Uterus (tissue), 4 donors: ENCODE measurements at places on chromosomes 6 and 20. TPM values are rescaled to one million over a fixed set of nuclear protein-coding genes. Genes with fewer than 3 reads are reported as not detected.
A peak's percentile ranks its signal among the peaks of the same experiment; 100 is the strongest.

SEL1L2 gene
- 3.8 TPM for total RNA-seq

GRCh38 chr20:41172296-41173140 lies 35.2 kb downstream of the PLCG1 start:
- peak overlapping the region; percentile 71 for H3K27ac ChIP-seq
- no peaks in the 10 kb centered on the region for H3K36me3 ChIP-seq
- H3K27me3 ChIP-seq = no peaks in the 10 kb centered on the region
- no peak overlapping the region for H3K4me3 ChIP-seq
- H3K4me1 ChIP-seq = peaks cover 6% of the 10 kb centered on the region
- DNase-seq = peak; percentile 31

SNAP25 gene
- total RNA-seq = 5.3 TPM

- no peak overlapping the region for H3K4me3 ChIP-seq
- H3K27ac ChIP-seq = peak overlapping the region; percentile 64
- H3K27me3 ChIP-seq = no peaks in the 10 kb centered on the region
- H3K4me1 ChIP-seq = peaks cover 5% of the 10 kb centered on the region
- peak; percentile 53 for DNase-seq
Observed at GRCh38 chr6:14841901-14842421, 403.9 kb upstream of the JARID2 start.

GATA5 gene
- total RNA-seq = 3.5 TPM

GRCh38 chr20:61161726-61162390 lies 90.2 kb upstream of the CDH4 start:
- no peaks in the 10 kb centered on the region for H3K4me1 ChIP-seq
- no peaks in the 10 kb centered on the region for H3K27me3 ChIP-seq
- H3K36me3 ChIP-seq = no peaks in the 10 kb centered on the region

DNA sequence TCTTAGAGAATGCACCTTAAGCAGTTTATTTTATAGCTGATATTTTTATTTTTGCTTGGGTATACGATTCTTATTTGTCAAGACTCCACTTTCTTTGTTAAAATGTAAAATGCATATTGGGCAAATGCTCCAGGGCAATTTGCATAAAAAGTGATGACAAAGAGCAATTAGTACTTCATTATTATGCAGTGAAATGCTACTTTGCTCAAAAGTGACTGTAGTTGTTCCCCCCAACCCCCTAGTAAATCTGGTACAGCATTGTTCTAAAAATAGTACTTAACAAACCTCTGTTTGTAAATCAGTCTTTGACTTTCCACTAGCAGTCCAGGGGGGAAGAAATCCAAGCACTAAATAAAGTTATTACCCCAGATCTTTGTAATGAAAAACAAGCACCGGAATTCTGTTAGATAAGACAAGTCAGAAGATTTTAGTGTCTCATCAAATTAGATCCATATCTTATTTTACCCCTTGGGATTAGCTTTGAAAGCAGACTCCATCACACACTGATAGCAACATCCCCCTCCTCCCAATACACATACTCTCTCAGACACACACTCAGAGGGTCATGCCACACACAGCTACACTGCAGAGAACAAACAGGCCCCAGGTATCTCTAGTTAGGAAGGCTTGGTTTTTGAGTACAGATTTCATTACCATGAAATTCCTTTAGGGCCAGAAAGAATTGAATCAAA lies 32.9 kb upstream of the BACH2 start:
- no peaks in the 10 kb centered on the region for H3K4me1 ChIP-seq
- no peak overlapping the region for H3K4me3 ChIP-seq
- no peaks in the 10 kb centered on the region for H3K27me3 ChIP-seq
- DNase-seq = no peak
- peak overlapping the region; percentile 12 for H3K27ac ChIP-seq

FUT9 gene
- not detected for total RNA-seq

DNA sequence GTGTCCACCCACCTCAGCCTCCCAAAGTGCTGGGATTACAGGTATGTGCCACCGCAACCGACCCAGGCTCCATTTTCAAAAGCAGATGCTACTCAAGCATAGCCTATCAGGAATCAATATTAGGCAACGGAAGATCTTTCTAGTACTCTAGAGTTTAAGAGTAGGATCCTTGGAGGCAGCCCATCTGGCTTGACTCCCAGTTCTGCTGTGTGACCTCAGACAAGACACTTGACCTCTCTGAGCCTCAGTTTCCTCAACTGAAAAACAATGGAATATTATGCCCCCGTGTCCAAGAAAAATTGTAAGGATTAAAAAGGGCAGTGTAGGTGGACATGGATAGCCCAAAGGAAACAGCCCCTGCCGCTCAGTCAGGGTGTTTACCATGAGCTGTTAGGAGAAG lies 14.5 kb downstream of the ADA start:
- H3K4me3 ChIP-seq = no peak overlapping the region
- no peaks in the 10 kb centered on the region for H3K36me3 ChIP-seq

DNA sequence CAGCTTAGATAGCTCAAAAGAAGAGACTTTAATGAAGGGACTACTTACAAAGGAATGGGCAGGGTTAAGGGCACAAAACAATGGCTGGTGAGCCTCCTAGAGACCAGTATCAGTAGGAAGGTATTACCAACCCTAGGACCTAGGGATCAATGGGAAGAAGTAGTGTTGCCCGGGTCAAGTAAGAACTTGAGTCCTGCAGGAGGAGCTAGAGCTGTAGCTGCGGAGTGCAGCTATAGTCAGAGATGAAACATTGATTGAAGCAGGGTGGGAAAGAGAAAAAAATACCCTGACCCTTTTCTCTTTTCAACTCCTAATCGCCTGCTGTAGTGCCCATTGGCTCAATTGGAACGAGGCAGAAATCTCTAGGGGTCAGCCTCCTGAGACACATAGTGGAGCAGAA lies 144.0 kb downstream of the FLRT3 start:
- H3K27me3 ChIP-seq = no peaks in the 10 kb centered on the region
- no peak overlapping the region for H3K27ac ChIP-seq
- no peak for DNase-seq
- H3K4me3 ChIP-seq = no peak overlapping the region

GUCA1A gene
- not detected for total RNA-seq

GRCh38 chr20:25246182-25246999 lies 1.5 kb upstream of the PYGB start:
- DNase-seq = no peak
- no peak overlapping the region for H3K27ac ChIP-seq
- H3K27me3 ChIP-seq = no peaks in the 10 kb centered on the region
- H3K4me1 ChIP-seq = peaks cover 16% of the 10 kb centered on the region

- no peaks in the 10 kb centered on the region for H3K36me3 ChIP-seq
- no peaks in the 10 kb centered on the region for H3K27me3 ChIP-seq
- no peak overlapping the region for H3K4me3 ChIP-seq
- H3K27ac ChIP-seq = no peak overlapping the region
Observed at GRCh38 chr6:14984519-14984853, 261.4 kb upstream of the JARID2 start.

PTPN1 gene
- 23.6 TPM for total RNA-seq

GRCh38 chr6:34339432-34339831 lies 53.0 kb downstream of the NUDT3 start:
- no peaks in the 10 kb centered on the region for H3K27me3 ChIP-seq
- H3K4me3 ChIP-seq = no peak overlapping the region
- DNase-seq = no peak
- no peaks in the 10 kb centered on the region for H3K36me3 ChIP-seq
- peaks cover 11% of the 10 kb centered on the region for H3K4me1 ChIP-seq

- no peaks in the 10 kb centered on the region for H3K36me3 ChIP-seq
- H3K27me3 ChIP-seq = no peaks in the 10 kb centered on the region
- DNase-seq = no peak
Observed at GRCh38 chr20:13297147-13297899, 76.2 kb downstream of the ISM1 start.

DNA sequence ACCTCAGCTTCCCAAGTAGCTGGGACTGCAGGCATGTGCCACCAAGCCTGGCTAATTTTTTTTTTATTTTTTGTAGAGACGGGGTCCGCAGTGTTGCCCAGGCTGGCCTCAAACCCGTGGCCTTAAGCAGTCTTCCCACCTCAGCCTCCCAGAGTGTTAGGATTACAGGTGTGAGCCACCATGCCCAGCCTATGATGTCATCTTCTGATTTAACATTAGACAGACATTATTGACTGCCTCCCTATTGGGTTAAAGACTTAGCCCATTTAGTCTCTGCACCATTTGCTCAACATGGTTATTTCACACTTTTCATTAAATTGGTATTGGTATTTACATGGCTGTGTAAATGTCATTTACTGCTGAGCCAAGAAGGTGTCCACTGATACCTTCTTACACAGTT lies 46.1 kb downstream of the DEK start:
- no peak overlapping the region for H3K27ac ChIP-seq
- H3K27me3 ChIP-seq = no peaks in the 10 kb centered on the region
- H3K4me3 ChIP-seq = no peak overlapping the region
- H3K4me1 ChIP-seq = no peaks in the 10 kb centered on the region
- DNase-seq = no peak

GRCh38 chr6:15317934-15318902 lies 72.3 kb downstream of the JARID2 start:
- no peak overlapping the region for H3K27ac ChIP-seq
- H3K4me1 ChIP-seq = no peaks in the 10 kb centered on the region
- no peak for DNase-seq
- H3K36me3 ChIP-seq = no peaks in the 10 kb centered on the region
- H3K27me3 ChIP-seq = no peaks in the 10 kb centered on the region

KIF13A gene
- total RNA-seq = 66.9 TPM

SYCP2 gene
- 6.2 TPM for total RNA-seq

WFDC10A gene
- not detected for total RNA-seq

DNA sequence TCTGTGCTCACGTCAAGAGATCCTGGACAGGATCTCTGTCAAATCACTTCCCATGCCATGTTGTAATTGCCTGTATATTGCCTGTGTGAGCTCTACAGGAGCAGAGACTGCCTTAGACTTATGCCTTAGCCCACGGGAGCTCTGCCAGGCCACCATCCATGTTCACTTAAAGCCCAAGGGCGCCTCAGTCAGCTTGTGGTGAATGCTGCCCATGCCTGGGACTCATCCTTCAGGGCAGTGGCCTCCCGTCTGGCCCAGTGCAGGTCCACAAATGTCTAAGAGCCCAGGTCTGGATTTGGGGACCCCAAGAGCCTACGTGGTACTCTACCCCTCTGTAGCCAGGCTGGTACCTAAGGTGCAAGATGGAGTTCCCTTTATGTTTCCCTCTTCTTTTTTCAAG lies 22.4 kb upstream of the BPIFA2 start:
- H3K27ac ChIP-seq = no peak overlapping the region
- no peak overlapping the region for H3K4me3 ChIP-seq
- no peaks in the 10 kb centered on the region for H3K4me1 ChIP-seq
- H3K36me3 ChIP-seq = no peaks in the 10 kb centered on the region
- DNase-seq = no peak

DNA sequence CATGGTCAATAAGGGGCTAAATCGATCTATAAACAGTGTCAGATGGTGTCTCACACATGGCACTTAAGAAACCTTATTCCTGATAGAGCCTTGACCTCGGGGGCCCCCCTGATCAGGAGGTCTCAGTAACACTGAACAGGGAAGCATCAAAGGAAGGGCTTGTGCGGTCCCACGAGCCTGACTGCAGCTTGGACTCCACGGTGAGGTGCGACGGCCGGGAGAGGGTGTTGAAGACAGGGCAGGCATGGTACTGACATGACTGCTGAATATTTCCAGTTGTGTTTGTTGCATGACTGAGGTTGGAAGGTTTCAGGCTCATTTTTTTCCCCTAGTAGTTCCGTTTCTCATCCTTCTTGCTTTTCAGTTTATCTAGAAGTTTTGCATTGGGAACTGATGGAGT lies 107.1 kb upstream of the JAG1 start:
- no peaks in the 10 kb centered on the region for H3K4me1 ChIP-seq
- DNase-seq = no peak
- H3K4me3 ChIP-seq = no peak overlapping the region
- no peaks in the 10 kb centered on the region for H3K27me3 ChIP-seq
- H3K27ac ChIP-seq = no peak overlapping the region

DNA sequence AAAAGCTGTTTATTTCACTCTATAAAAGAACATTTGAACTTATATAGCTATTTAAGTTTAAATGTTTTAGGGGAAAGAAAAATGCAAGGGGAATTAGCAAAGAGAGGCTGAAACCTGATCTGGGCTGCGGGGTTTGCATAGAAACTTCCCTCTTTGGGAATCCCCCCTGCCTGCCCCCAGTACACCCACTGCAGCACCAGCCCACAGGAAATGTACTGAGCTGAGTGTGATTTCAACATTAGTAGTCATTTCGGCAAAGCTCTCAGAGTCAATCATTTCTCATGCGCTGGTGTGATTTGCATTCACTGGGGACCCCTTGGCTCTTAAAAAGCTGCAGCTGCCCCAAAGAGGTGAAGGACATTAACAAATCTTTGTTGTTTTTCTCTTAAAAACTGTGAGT lies 859.4 kb downstream of the MAFB start:
- H3K4me3 ChIP-seq = no peak overlapping the region
- no peaks in the 10 kb centered on the region for H3K36me3 ChIP-seq
- DNase-seq = no peak
- H3K4me1 ChIP-seq = no peaks in the 10 kb centered on the region

GRCh38 chr6:145548933-145549648 lies 186.2 kb downstream of the EPM2A start:
- no peaks in the 10 kb centered on the region for H3K4me1 ChIP-seq
- no peaks in the 10 kb centered on the region for H3K27me3 ChIP-seq
- no peak overlapping the region for H3K27ac ChIP-seq
- DNase-seq = no peak
- no peak overlapping the region for H3K4me3 ChIP-seq

DNA sequence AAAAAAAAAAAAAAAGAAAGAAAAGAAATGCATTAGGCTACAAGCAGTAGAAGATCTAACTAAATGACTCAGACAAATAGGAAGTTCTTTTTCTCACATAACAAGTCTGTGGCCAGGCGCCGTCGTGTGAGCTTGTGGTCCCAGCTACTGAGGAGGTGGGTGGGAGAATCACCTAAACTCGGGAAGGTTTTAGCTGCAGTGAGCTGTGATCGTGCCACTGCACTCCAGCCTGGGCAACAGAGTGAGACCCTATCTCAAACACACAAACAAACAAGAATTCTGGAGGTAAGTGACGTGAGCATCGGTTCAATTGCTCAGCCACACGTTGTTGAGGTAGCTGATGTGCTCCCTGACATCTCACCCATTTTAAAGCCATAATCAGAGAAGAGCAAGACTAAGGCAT lies 37.9 kb upstream of the SLC23A2 start:
- no peak overlapping the region for H3K27ac ChIP-seq
- no peaks in the 10 kb centered on the region for H3K27me3 ChIP-seq
- H3K36me3 ChIP-seq = no peaks in the 10 kb centered on the region
- H3K4me1 ChIP-seq = no peaks in the 10 kb centered on the region
- DNase-seq = no peak
- H3K4me3 ChIP-seq = no peak overlapping the region

- H3K4me1 ChIP-seq = peaks cover 3% of the 10 kb centered on the region
- H3K4me3 ChIP-seq = no peak within 1 kb of the TSS
- no peak within 1 kb of the TSS for H3K27ac ChIP-seq
- no peaks in the 10 kb centered on the region for H3K36me3 ChIP-seq
Observed at GRCh38 chr20:57560554-57561355, at the start of gene PCK1. Gene PCK1 (plus strand): TSS chr20:57561110. CDS start chr20:57561412, 302 bp downstream.
